Ascending aorta (tissue), 2 donors: ENCODE measurements at places on chromosomes 7 and 10. TPM values are rescaled to one million over a fixed set of nuclear protein-coding genes. Genes with fewer than 3 reads are reported as not detected.

DNA sequence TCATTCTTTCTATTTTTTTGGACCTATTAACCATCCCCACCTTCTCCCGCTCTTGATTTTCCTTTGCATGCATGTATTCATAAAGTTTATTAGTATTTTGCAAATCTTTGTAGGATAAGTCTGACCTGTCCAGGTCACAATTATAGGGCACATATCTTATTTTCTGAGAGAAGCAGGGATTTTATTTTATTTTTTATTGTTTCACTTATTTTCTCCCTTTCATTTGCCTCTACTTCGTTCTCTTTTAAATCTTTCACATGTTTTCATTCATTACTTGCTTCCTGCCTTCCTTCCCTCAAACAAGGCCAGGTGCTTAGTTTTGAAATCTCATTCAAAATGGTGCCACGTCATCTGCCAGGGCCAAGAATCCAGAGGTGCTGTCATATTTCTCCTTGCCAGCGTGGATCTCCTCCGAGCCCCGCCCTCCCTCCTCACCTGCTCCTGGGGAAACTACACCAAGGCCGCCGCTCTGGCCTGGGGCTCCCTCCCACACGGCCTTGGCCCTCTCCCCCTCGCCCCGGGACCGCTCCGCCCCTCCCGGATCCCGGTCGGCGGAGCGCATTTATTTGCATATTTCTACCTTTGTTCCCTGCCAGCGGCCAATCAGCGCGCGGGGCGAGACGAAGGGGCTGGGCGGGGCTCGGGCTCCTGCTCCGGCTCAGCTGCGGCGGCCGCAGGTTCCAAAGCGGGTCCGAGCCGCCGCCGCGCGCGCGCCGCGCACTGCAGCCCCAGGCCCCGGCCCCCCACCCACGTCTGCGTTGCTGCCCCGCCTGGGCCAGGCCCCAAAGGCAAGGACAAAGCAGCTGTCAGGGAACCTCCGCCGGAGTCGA, at the start of gene TSPAN13:
TSPAN13 (plus strand) TSS at position 654 of the 830 bp plus-strand sequence. CDS start 213 bp downstream, outside the sequence.
- no peaks in the 10 kb centered on the region for H3K36me3 ChIP-seq
- peak within 1 kb of the TSS; percentile 60 for H3K4me3 ChIP-seq
- H3K27ac ChIP-seq = no peak within 1 kb of the TSS

DNA sequence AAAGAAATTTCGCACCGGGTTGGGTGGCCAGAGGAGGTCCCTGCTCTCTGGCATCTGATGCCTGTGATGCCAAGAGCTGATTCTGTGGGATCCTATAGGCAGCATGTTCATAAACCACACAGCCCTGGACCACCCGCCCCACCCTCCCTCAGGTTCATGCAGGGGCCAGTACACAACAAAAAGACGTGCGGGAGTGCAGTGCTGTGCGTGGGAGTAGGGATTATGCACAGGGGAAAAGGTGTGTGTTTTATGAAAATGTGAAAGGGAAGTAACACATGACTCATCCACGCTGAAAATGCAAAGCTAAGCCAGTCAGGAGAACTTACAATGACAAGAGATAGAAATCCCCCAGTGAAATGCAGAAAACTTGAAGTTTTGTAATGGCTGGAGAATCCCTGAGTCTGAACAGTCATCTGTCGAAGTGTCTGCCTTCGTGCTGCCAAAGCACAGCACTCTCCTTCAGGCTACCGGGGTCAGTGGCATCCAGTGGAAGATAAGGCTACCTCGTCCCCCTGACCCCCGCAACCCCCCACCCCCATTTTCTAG, 1.1 kb downstream of the KIAA1217 start:
- no peak for DNase-seq
- no peaks in the 10 kb centered on the region for H3K27me3 ChIP-seq
- peak overlapping the region; percentile 1 for H3K27ac ChIP-seq
- no peaks in the 10 kb centered on the region for H3K36me3 ChIP-seq

RADIL gene
- total RNA-seq = 42.4 TPM

DNA sequence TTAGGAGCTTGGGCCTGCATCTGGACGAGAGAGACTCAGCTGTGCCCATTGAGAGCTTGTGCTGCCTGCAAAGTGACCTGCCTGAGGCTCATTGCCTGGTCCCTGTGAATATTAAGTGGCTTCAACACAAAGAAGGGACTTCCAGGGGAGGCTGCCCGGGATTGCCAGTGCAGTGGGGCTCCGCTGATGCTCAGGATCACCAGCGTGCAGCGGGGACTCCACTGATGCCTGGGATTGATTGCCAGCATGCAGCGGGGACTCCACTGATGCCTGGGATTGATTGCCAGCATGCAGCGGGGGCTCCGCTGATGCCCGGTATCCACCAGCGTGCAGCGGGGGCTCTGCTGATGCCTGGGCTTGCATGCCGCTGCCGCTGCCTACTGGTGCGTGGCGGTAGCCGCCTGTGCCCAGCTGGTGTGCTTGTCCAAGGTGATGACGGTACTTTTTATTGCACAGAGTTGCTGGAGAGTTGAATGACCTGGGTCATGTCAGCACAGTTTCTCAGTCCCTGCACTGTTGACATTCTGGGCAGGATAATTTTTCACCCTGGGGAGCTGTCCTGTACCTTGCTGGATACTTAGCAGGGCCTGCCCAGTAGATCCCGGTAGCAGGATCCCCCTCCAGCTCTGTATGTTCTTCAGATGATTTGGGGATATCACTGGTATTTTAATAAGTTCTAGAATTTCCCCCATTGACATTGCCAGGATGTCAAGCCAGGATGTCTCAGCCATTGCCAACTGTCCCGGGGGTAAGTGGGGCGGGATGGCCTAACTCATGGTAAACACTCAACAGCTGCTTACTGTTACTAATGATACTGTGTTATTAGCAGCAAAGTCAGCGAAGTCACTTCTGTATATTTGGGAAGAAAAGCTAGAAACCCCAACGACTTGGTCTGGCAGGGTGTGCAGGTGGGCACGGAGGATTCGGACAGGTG, 13.0 kb downstream of the DOCK1 start:
- DNase-seq = no peak
- no peaks in the 10 kb centered on the region for H3K4me1 ChIP-seq
- no peaks in the 10 kb centered on the region for H3K27me3 ChIP-seq
- H3K4me3 ChIP-seq = no peak overlapping the region

- no peaks in the 10 kb centered on the region for H3K36me3 ChIP-seq
- no peak overlapping the region for H3K4me3 ChIP-seq
- no peak overlapping the region for H3K27ac ChIP-seq
These were observed 196.7 kb upstream of the TMEM72 start for GRCh38 chr10:44714451-44714850.

DNA sequence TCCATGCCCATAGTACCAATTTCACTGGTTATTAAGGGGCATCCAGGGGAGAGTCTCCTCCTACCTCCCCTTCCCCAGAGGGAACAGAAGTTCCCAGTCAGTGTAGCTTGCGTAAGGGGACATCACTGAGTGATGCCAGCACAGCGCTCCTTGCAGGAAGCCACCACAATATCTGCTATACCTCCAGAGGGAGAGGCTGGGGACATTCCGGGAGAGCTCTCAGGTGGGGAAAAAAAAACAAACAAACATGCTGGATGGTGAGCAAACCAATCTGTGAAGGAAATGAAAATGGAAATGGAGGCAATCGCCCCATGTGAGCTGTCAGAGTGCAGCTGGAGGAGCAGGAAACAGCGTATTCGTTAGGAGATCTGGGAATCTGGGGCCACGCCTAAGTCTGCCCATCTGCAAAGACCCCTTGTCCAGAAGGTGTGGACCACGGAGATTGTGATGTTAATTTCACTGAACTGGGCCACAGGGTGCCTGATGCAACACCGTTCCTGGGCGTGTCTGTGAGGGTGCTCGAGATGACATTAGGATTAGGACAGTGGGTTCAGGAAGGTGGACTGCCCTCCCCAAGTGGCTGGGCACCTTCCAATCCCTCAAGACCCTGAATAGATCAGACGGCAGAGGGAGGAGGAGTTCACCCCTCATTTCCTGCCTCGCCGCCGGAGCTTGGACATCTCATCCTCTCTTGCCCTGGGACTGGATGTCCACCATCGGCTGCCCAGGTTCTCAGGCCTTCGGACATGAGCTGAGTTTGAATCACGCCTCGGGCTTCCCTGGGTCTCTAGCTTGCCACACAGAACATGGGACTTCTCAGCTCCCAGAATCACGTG, 30.5 kb downstream of the GNA12 start:
- no peaks in the 10 kb centered on the region for H3K36me3 ChIP-seq
- peaks cover 3% of the 10 kb centered on the region for H3K4me1 ChIP-seq
- no peak overlapping the region for H3K4me3 ChIP-seq
- no peak overlapping the region for H3K27ac ChIP-seq

C10orf53 gene
- not detected for total RNA-seq

AKR1C3 gene
- total RNA-seq = 64.4 TPM

- H3K4me1 ChIP-seq = no peaks in the 10 kb centered on the region
- H3K4me3 ChIP-seq = no peak overlapping the region
- H3K36me3 ChIP-seq = no peaks in the 10 kb centered on the region
- no peak for DNase-seq
These were observed 14.8 kb upstream of the LSM8 start for GRCh38 chr7:118169146-118169545.

DNA sequence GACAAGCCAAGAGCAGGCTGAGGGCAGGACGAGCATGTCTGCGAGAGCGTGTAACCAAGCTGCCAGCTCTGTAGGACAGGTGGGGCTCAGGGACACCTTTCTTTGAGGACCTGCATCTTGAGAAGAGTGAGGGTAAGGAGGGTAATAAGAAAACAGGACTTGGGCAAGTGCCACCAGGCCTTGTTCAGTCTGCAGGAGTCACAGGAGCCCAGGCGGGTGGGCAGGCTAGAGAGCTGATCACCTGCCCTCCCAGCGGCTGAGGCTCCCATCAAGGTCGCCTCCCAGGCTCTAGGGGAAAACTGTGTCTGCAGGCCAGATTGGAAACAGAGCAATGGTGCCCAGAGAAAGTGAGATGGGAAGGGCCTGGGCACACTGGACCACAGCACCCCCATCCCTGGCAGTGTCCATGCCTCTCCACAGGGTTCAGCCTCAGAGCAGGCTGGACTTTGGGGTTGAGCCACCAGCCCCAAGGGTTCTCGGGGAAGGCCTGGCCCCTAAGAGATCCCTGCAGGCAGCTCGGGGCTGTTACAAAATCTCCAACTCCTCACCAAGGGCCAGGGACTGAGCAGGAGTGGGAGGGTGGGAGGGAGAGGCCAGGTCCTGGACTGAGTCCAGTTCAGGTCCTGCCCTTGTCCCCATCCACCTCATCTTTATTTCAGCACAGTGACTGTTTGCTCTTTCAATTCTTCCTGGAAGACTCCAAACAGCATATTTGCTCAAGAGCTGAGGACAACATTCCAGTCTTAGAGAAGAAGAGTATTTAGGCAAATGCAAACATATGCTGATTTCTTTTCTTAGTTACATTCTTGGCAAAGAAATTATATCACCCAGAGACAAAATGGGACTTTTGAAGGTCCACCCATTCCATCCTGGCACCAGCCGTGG, 161.9 kb downstream of the GRID1 start:
- H3K27ac ChIP-seq = no peak overlapping the region
- no peaks in the 10 kb centered on the region for H3K36me3 ChIP-seq
- DNase-seq = no peak
- H3K27me3 ChIP-seq = no peaks in the 10 kb centered on the region

- no peaks in the 10 kb centered on the region for H3K4me1 ChIP-seq
- DNase-seq = no peak
- H3K27me3 ChIP-seq = no peaks in the 10 kb centered on the region
- no peaks in the 10 kb centered on the region for H3K36me3 ChIP-seq
- no peak overlapping the region for H3K4me3 ChIP-seq
These were observed 53.5 kb downstream of the EPDR1 start for GRCh38 chr7:37973915-37974314.
